Cardiac muscle cell (in vitro differentiated cells and primary cell): ENCODE measurements at places on chromosomes 12 and 14. TPM values are rescaled to one million over a fixed set of nuclear protein-coding genes. Genes with fewer than 3 reads are reported as not detected.

Gene ATP6V1D
- total RNA-seq = 69.0 and 107 TPM in 2 replicates

Gene P2RX7
- total RNA-seq = 0.03 and 0.14 TPM in 2 replicates

Gene AKAP6
- total RNA-seq = 21.8 and 23.1 TPM in 2 replicates

Gene TAPBPL
- total RNA-seq = 2.8 and 3.4 TPM in 2 replicates

Gene SSTR1
- not detected in 2 replicates for total RNA-seq

Gene ADAM21
- 0.07 TPM in 1 of 2 replicates, not detected in the other for total RNA-seq

Gene IQSEC3
- 0.21 and 2.7 TPM in 2 replicates for total RNA-seq

Gene ARL6IP4
- total RNA-seq = 204 and 253 TPM in 2 replicates

Gene CKB
- 169 and 324 TPM in 2 replicates for total RNA-seq

Gene BCAT1
- 19.2 and 45.3 TPM in 2 replicates for total RNA-seq

Gene A2ML1
- total RNA-seq = 0.04 TPM in 1 of 2 replicates, not detected in the other

Gene FGF23
- 0.86 and 2.4 TPM in 2 replicates for total RNA-seq

Gene IL26
- not detected in 2 replicates for total RNA-seq

Gene TRPV4
- 1.2 and 4.1 TPM in 2 replicates for total RNA-seq

Gene ADCY4
- total RNA-seq = 0.35 and 1.5 TPM in 2 replicates

Gene KRT72
- not detected in 2 replicates for total RNA-seq

Gene B4GALNT1
- 0.32 TPM in 1 of 2 replicates, not detected in the other for total RNA-seq

Gene NRL
- total RNA-seq = 4.2 and 6.7 TPM in 2 replicates

Gene OR4M1
- total RNA-seq = not detected in 2 replicates

Gene KICS2
- 3.7 and 7.2 TPM in 2 replicates for total RNA-seq

Gene B3GNT4
- 0.12 and 0.67 TPM in 2 replicates for total RNA-seq

Gene GLT8D2
- total RNA-seq = 3.2 and 5.9 TPM in 2 replicates

Gene ST8SIA1
- 5.4 and 10.1 TPM in 2 replicates for total RNA-seq

Gene DAO
- not detected in 2 replicates for total RNA-seq

Gene SPATA7
- total RNA-seq = 25.6 and 38.5 TPM in 2 replicates

Gene ACACB
- 52.3 and 78.0 TPM in 2 replicates for total RNA-seq

Gene TAS2R43
- total RNA-seq = 0.53 and 2.7 TPM in 2 replicates

Gene PROX2
- total RNA-seq = not detected in 2 replicates

Gene GNPTAB
- 4.7 and 6.2 TPM in 2 replicates for total RNA-seq

Gene RHEBL1
- total RNA-seq = 0.42 and 1.1 TPM in 2 replicates

Gene HAL
- total RNA-seq = not detected in 2 replicates

Gene PRB2
- not detected in 2 replicates for total RNA-seq

Gene SLCO1C1
- total RNA-seq = not detected in 2 replicates

Gene HOXC13
- not detected in 2 replicates for total RNA-seq

Gene AKAP3
- total RNA-seq = 13.2 and 20.8 TPM in 2 replicates

Gene HSPB8
- 79.1 and 99.2 TPM in 2 replicates for total RNA-seq

Gene DIO2
- 0.11 and 0.66 TPM in 2 replicates for total RNA-seq

Gene STYK1
- total RNA-seq = 0.21 and 0.74 TPM in 2 replicates

Gene FAM90A1
- total RNA-seq = 0.18 and 0.28 TPM in 2 replicates

Gene KLRC2
- total RNA-seq = not detected in 2 replicates

Gene CRIP2
- 804 and 1,173 TPM in 2 replicates for total RNA-seq

Gene KLRG1
- 5.6 and 8.5 TPM in 2 replicates for total RNA-seq

Gene ANO2
- total RNA-seq = 0.21 and 0.63 TPM in 2 replicates

Gene AVPR1A
- not detected in 2 replicates for total RNA-seq

Gene SPTB
- 9.2 and 13.6 TPM in 2 replicates for total RNA-seq

Gene SLC10A1
- not detected in 2 replicates for total RNA-seq

Gene CD9
- 11.6 and 15.8 TPM in 2 replicates for total RNA-seq

Gene PPFIA2
- 18.7 and 53.5 TPM in 2 replicates for total RNA-seq

Gene RNASE3
- total RNA-seq = not detected in 2 replicates

Gene PLXNC1
- 2.5 and 4.1 TPM in 2 replicates for total RNA-seq

Gene RPL10L
- not detected in 2 replicates for total RNA-seq

Gene ENDOU
- total RNA-seq = 0.24 and 0.53 TPM in 2 replicates

Gene IGF1
- 1.4 TPM in 1 of 2 replicates, not detected in the other for total RNA-seq

Gene STK38L
- total RNA-seq = 29.3 and 30.0 TPM in 2 replicates

Gene AKT1
- 173 and 190 TPM in 2 replicates for total RNA-seq

Gene RBP5
- 0.95 and 8.9 TPM in 2 replicates for total RNA-seq
